Activated T-cell treated with anti-CD3 and anti-CD28 coated beads for 1 hour (primary cell): ENCODE measurements at places on chromosomes 5 and 9.

- DNase-seq = no peak
These were observed 717.1 kb downstream of the SEMA5A start for GRCh38 chr5:8828596-8829322.

DNA sequence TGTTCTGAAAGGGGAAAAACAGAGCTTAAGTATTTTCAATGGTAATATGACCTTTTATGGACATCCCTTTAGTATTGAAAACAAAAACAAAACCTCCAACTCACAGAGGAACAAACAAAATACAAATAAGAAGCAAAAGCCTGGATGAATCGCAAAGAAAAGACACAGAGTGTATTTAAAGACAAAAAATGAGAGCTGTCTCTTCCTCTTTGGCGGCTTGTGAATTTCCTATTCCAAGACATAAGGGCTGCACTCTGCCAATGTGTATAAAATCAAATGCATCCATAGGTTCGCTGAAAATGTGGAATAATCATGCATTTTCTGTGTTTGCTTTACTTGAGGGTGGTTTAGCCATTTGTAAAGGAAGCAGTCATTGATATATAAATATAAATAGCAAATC lies 739.3 kb upstream of the ZNF608 start:
- DNase-seq = no peak

DNA sequence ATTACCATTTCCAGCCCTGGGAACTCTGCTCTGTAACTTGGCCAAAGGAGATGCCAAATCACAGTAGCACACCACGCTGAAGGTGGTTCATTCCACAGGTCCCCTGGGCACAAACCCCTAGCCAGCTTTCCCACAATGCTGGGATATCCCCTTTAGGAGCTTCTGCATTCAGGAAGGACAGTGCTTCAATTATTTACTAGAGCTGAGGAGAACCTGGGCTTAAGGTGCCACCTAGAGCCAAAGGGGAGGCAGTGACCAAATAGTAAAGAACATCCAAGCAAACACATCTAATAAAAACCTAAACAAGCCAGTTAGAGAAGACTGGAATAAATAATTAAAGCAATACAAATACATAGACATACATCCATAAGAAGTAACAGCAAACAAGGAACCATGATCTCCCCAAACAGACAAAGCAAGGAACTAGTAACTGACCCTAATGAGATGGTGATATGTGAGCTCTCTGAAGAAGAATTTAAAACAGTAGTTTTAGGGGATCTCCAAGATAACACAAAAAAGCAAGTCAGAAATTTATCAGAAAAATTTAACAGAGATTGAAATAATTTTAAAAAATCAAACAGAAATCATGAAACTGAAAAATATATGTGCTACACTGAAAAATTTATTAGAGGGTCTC lies 14.6 kb downstream of the KIF4B start:
- no peak for DNase-seq

GRCh38 chr9:127307802-127308201 lies 43.2 kb downstream of the GARNL3 start:
- no peak for DNase-seq

- DNase-seq = no peak
These were observed 568.2 kb upstream of the CDH18 start for GRCh38 chr5:20556115-20556763.

DNA sequence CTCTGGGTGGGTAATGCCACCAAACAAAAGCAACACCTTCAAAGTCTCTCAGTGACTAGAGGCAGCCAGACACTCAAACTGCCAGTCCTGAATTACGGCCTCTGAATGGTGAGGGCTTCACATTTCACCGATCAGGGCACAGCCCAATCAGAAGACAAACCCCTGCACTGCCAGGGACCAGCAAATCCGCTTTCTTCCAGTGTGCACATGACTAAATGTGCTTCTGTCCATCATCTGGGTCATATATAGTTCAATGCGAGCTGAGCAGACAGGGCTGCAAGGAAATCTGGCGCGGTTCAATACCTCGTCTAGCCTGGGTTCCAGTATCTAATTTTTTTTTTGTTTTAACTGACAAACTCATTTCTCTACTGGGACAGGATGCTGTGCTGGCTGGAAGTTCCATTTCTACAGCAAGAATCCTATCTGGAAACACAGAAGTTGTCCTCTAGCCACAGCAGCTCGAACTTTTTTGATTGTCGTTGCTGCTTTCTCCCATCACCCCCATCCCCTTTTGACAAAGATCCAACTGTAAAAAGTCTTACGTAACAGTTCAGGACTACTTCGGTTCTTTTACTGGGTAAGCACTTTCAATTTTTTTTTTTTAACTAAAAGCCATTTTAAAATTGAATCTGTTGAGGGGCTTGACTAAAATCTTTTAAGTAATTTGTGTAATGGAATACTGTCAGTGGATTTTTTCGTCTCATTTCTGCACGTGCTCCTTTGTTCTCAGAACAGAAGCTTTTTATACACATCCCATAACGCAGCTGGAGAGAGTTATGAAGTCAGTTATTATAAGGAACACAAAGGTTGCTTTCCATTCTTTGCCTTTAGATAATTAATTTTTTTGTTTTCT lies 112.7 kb downstream of the NR6A1 start:
- peak; percentile 4 for DNase-seq

GRCh38 chr5:9437741-9438240 lies 108.1 kb downstream of the SEMA5A start:
- DNase-seq = no peak

DNA sequence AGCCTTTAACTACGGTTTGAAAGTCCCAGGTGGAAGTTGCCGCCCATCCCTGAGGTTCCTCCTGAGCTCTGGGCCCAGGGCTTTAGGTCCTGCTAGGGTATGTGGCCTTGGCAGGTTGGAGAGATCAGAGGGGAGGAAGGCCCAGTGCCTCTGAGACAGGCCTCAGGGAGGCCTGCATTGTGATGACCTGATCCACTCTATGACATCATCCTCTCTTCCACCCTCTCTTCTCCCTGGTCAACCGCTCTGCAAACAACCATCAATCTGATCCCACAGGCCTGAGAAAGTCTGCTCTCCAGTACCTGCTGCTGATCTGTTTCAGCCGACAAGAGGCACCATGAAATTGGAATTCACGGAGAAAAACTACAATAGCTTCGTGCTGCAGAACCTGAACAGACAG lies at the start of gene CCIN:
TSS of gene CCIN (plus strand) at position 223 of the 400 bp plus-strand sequence. CDS start at position 338, 115 bp downstream.
- no peak for DNase-seq

- no peak for DNase-seq
These were observed 792 bp downstream of the NTMT1 start for GRCh38 chr9:129626625-129627284.

- DNase-seq = no peak
These were observed 6.2 kb downstream of the ZNF79 start for GRCh38 chr9:127430415-127430814.

GRCh38 chr5:52073993-52074689 lies 690.9 kb downstream of the ISL1 start:
- no peak for DNase-seq

- no peak for DNase-seq
These were observed 153.9 kb downstream of the BNC2 start for GRCh38 chr9:16716601-16717000.
